ENCODE measurements at places on chromosomes 1 and 21. TPM values are rescaled to one million over a fixed set of nuclear protein-coding genes. Genes with fewer than 3 reads are reported as not detected.
A peak's percentile ranks its signal among the peaks of the same experiment; 100 is the strongest.

- no peak for DNase-seq
These were observed 52.2 kb upstream of the ARTN start for GRCh38 chr1:43881415-43881814.

DNA sequence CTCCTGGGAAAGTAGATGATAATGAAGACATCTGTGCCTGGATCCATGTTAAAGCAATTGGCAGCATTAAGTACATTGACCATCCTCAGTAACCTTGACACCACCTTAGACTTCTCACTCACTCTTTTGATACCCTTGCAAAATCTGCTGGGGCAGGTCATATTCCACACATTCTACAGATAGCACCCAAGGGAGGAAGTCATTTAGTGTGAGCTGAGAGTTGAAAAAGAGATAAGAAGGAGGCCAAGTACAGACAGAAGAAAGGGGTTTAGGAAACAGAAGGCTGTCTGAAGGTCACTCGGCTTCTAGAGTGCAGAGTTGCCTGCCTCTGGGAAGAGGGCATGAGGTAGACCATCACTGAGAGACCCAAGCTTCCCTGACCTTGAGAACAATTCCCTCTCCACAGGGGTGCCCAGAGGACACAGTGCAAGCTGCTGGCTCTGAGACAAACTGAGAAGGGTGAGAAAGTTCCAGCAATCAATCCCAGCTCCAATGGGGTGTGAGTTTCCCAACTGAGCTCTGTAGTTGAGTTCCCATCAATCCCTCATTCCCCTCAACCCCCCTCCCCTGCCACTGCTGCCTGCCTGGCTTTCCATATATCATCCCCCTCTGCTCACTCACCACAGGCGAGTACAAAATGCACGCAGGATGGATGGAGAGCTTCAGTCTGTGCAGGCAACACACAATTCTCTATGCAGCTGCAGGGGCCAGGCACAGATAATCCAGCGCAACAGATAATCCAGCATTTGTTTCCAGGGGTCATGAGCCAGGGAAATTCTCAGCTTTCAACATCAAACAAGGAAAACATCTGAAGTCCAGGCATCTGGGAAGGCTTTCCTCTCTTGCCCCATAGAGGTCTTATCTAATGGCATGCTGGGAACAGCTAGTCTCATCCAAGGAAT is 7.4 kb upstream of the MOB3C start:
- no peak for DNase-seq

DNA sequence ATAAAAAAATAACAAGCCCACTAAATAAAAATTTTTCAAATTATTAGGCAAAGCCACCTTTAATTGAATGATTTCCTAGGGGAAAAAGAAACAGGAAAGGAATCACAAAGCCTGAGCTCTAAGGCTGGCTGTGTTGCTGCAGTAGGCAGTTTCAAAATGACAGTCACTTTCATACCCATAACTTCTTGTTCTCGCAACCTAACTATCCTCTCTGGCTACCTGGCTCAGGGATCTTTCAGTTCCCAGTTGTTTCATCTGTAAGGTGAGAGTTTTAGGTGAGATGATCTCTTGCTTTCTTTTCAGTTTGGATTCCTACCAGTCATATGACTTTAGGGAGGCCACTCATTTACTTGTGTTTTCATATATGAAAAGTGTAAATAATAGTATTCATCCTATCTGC is 226.1 kb downstream of the ASTN1 start:
- no peak for DNase-seq

- DNase-seq, result no peak
These were observed 231.3 kb downstream of the FMN2 start for GRCh38 chr1:240322943-240323342.

DNA sequence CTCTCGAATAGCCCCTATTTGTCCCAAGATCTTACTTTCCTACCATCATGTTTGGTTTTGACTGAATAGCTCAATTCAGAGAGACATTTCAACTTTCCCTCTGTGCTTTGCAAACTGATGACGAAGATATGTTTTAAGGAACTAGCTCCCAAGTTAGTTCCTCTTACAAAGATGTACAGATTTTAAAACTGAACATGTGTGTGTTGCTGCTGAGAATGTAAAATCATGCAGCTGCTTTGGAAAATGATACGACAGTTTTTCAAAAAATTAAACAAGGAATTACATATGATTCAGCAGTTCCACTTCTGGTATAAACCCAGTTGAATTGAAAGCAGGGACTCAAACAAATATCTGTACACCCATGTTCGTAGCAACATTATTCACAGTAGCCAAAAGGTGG is 33.6 kb downstream of the KIF26B start:
- no peak for DNase-seq

- peak; percentile 25 for DNase-seq
These were observed 7.5 kb downstream of the PRXL2B start for GRCh38 chr1:2594001-2594640.

DNA sequence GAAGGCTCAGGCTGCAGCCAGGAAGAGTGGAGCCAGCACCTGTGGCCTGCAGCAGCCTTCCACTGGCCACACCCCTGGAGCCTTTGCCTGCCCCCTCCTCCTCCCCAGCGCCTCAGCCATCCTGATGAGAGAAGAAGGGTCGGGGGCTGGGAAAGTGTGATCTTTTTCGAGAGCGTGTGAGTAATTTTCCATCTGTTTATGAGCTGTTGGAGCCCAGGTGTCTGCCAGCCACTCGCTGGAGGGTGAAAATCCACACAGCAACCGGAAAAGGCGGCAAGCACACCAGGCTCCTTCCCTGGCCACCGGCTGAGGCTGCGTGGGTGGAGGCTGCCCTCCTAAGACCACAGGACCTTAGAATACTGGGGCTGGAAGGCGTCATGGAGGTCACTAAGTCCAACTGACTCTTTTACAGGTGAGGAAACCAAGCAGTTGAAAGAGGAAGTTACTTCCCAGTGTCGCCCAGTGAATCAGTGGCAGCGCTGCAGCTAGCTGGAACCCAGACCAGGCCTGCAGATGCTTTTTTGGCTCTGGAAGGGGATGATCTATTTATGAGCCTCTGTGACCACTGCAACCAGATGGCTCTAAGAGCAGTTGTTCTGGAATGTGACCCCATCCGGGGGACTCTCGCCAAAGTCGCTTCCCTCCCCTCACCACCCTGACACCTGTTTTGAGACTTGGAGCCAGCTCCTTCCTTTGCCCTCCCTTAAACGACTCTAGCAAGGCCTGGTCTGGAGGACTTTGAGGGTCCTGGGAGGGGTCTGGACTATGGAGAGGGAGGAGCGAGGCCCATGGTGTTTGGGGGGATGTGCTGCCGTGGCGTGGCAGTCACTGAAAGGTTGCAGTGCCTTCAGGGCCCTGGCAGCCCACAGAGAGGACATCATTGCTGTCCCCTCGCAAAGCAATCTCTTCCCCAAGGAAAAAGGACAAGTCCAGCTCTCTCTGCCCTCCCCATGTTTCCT is 54.5 kb downstream of the LGR6 start:
- peak; percentile 72 for DNase-seq

DNA sequence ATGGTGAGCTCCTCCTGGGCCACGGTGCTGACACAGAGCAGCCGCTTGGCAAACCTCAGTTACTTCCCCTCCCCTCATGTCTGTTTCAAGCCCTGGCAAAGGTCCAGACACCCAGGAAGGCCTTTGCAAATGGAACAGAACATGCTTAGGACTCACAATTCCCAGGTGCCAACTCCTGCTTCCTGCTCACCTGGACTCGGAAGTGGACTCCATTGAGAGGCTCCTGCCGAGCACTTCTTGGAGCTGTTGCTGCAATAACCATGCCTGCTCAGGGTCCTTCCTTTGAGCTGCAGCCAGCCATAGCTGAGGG is 10.7 kb downstream of the DCST2 start:
- DNase-seq, result no peak

DNA sequence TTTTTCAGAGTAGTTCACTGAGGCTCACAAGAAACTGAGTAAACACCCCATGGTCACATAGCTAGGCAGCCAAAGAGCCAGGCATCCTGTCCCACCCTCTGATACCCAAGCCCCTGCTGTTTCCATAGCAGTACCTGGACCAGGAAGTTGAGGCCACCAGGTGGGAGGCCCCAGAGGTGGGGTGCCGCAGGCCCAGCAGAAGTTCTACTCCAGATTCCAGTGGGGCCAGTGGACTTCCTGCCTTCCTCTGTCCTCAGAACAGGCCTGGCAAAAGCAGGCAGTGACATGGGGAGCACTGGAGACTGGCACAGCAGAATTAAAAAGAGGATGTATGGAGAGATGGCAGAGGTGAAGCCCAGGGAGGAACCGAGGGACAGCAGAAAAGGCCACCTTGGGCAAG is 19.0 kb downstream of the FOXO6 start:
- DNase-seq, result no peak

DNA sequence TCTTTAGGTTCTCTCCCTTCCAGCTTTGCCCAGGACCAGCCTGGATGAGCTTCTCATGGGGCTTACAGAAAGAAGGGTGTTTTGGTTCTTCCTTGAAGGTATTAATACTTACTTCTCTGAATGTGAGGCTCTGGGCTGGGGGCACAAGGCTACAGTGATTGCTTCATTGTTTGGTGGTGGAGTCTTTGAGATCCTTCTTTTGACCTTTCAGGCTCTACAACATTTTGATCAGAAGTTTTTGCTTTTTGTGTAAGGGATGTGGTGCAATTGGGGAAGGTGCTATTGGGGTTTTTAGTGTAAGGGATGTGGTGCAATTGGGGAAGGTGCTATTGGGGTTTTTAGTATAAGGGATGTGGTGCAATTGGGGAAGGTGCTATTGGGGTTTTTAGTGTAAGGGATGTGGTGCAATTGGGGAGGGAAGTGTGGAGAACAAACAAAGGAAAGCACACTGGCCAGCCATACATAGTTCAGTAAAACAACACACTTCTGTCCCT is 103.6 kb upstream of the IVNS1ABP start:
- DNase-seq, result no peak

DNA sequence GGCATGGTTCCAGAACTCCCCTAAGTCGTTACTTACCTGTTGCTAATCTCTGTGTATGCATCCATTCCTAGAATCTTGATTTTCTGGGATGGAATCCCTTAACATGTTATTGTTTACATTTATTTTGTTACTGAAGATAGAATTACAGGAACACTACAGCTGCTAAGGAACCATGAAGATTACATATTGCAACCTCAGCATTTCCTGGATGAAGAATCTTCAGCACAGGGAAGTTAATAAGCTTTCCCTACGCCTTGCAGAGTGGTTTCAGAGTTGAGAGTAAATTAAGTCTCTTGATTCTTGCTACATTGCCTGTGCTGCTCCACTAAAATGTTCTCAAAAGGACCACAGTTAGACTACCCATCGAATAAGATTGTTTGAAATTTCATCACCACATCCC is 31.4 kb upstream of the GBP6 start:
- no peak for DNase-seq

Gene OR2L8
- not detected for total RNA-seq

DNA sequence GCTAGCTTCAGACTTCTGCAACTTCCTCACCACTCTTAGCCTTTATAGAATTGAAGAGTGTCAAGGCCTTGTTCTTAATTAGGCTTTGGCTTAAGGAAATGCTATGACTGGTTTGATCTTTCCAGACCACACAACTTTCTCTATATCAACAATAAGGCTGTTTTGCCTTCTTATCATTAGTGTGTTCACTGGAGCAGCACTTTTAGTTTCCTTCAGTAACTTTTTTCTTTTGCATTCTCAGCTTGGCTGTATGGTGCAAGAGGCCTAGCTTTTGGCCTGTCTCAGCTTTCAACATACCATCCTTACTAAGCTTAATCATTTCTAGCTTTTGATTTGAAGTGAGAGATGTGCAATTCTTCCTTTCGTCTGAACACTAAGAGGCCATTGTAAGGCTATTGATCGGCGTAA is 8.6 kb downstream of the PRKACB start:
- no peak for DNase-seq

- DNase-seq, result no peak
These were observed 370.2 kb downstream of the ST6GALNAC3 start for GRCh38 chr1:76444773-76445172.

DNA sequence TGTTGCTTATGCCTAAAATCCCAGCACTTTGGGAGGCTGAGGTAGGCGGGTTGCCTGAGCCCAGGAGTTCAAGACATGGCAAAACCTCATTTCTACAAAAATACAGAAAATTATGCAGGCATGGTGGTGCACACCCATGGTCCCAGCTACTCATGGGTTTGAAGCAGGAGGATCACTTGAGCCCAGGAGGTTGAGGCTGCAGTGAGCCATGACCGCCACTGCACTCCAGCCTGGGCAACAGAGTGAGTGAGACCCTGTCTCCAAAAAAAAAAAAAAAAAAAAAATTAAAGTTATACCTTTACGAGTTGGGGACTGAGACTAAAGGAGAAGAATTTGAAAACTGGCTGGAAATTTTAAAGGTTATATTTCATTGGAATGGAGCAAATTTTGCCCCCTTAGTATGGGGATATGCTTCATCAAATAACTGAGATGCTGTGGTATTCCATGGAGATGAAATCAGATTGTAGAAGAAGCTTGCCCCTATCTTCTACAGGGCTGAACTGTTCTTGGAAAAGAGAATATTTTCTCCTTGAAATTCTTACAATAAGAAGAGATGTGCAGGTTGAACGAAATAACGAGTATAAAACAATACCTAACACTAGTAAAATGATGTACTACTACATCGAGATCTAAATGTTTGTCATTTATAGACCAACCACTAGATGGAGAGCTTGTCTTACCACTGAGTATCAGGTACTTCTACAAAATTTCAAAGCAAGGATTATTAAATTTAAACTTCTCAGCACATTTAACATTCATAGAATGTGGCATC is 34.9 kb upstream of the SCYL3 start:
- DNase-seq, result peak; percentile 52

DNA sequence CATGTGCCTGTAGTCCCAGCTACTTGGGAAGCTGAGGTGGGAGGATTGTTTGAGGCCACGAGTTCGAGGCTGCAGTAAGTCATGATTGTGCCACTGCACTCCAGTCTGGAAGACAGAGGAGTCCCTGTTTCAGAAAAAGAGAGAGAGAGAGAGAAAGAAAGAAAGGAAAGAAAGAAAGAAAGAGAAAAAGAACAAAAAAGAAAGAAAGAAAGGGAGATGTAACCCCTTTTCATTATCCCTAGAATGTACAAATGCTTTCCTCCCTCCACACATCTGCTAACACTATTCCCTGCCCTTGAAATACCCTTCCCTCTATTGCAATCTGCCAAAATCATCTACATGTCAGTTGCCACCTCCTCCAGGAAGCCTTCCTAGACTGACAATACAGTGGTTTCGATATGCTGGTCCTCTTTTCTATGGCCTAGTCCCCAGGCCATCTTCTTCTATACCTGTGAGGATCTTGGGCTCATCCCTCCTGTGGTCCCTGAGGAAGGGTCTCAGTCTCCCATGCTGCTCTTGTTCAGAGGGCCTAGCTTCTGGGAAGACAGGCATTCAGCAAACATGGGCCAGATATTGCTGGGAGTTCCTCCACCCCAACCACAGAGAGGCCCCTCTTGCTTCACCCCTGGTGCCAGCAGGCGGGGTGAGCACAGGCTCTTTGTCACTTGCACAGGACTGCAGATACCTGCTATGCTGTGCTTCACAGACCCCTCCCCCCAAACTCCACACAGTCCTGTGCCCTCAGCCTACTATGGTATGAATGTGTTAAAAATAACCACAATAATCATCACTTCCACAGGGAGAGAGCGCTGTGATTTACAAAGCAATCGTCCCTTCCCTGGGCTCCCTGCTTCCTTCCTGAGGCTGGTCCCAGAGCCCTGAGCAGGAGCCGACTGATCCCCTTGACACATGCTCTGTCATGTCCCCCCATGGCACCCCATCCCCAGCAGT is 14.1 kb downstream of the ADGRB2 start:
- peak; percentile 16 for DNase-seq

GRCh38 chr21:45074818-45075595 is 627 bp downstream of the ADARB1 start:
- peak; percentile 14 for DNase-seq

GRCh38 chr21:42114646-42115045 is 43.5 kb downstream of the UMODL1 start:
- DNase-seq, result no peak

Gene ZNF683
- total RNA-seq, result not detected

Gene BACE2
- total RNA-seq, result 89.8 TPM

Gene LCE1C
- total RNA-seq, result not detected

All from RPMI7951 (cell line).